NCI-H524 (cell line): ENCODE measurements at places on chromosomes 11 and 22.

GRCh38 chr11:45512471-45513148 is 152.8 kb downstream of the CHST1 start:
- DNase-seq = no peak

- DNase-seq = no peak
These were observed 77.9 kb downstream of the PIWIL3 start for GRCh38 chr22:24696551-24697001.

DNA sequence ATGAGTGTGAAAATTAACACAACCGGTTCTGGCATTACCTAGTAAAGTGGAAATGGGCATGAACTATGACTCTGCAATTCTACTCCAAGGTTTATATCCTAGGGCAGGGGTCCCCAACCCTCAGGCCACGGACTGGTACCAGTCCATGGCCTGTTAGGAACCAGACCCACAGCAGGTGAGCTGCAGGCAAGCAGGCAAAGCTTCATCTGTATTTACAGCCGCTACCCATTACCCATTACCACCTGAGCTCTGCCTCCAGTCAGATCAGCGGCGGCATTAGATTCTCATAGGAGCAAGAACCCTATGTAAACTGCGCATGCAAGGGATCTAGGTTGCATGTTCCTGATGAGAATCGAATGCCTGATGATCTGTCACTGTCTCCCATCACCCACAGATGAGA is 49.8 kb downstream of the MORC2 start:
- no peak for DNase-seq

DNA sequence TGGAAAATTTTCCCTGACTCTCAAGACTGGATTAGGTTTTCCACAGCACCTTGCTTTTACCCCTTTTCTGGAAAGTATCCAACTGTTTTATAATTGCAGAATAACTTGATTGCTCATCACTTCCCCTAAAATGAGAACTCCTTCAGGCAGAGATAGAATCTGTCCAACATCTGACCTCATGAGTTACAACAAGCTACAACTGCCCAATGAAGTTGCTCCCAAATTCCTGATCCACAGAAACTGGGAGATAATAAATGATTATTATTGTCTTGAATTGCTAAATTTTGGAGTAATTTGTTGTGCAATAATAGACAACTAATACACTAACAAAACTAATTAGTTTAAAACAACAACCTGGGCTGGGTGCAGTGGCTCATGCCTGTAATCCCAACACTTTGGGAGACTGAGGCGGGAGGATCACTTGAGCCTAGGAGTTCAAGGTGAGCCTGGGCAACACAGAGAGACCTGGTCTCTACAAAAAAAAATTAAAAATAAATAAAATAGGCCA is 10.0 kb upstream of the CCDC83 start:
- DNase-seq = no peak

DNA sequence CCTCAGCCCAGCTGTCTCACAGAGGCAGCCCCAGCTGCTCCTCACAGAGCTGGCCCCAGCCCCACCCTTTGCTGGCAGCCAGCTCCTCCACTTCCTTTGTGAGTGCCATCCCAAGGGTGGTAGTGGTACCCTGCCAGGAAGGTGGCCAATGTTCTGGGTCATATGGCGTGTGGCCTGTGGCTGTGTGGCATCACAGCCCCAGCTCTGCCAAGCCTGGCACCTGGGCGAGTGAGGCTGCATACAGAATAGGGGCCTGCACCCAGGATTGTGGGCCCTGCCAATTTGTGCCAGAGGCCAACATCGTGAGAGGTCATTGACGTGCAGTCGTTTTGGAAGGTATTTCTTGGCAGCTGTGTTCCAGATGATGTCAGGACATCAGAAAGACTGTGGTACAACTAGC is 10.7 kb downstream of the TUB start:
- no peak for DNase-seq

GRCh38 chr11:122085712-122086111 is 30.3 kb downstream of the BLID start:
- no peak for DNase-seq

- no peak for DNase-seq
These were observed 9.1 kb upstream of the RANBP1 start for GRCh38 chr22:20106849-20107237.

- no peak for DNase-seq
These were observed 10.0 kb upstream of the PKNOX2 start for GRCh38 chr11:125154378-125155099.

DNA sequence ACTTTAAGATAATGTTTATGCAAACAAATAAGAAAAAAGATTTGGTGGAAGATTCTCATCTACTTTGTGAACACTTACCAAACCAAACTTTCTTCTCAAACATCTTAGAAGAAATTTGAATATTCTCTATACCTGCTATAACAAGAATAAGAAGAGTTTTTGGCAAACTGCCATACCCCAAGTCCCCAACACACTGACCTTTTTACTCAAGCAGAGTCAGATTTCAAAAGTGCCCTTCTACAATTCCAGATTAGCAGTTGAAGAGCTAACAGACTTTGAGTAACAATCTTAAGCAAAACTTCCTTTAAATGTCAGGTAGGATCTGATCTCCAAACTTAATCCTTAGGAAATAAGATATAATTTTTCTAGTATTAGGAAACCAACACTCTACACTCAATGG is 33.9 kb downstream of the TSG101 start:
- DNase-seq = peak; percentile 7

DNA sequence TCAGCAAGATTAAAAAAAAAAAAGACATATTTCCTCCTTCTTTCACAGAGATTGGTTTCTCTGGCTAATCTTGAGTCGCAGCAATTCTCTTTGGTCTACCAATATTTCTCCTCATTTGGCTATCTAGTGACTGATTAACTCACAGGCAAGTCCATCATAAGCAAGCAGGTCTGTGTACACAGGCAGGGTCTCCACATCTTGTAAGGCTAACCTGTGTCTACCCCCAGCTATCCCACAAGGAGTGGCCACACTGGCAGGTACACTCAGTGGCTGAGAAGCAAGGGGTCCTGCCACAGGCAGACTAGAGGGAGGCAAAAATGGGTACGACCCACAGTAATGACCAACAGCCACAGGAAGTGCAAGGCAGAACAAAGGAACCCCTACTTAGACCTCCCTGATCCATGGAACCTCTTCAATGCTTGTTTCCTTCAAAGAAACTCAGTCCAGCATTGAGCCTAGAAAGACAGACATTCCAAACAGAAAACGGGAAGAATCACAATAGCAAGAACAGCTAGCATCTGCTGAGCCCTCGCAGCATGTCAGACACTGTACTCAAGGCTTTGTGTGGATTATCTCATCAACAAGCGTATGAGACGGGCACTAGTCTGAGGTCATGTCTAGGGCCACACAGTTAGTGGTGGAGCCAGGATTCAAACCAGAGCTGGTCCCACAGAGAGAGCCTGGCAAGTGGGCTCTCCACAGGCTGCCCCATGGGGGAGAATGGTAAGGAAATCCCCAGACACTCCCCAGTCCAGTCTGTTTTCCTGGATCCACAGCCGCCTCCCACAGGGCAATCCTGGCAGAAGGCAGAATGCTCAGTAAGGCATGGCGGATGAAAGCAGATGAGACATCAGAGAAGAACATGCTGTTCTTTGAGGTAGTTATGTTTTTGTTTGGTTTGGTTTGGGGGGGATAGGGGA is 34.3 kb downstream of the PLEKHA7 start:
- DNase-seq = no peak

- DNase-seq = no peak
These were observed 34.6 kb downstream of the A4GALT start for GRCh38 chr22:42685941-42686653.

DNA sequence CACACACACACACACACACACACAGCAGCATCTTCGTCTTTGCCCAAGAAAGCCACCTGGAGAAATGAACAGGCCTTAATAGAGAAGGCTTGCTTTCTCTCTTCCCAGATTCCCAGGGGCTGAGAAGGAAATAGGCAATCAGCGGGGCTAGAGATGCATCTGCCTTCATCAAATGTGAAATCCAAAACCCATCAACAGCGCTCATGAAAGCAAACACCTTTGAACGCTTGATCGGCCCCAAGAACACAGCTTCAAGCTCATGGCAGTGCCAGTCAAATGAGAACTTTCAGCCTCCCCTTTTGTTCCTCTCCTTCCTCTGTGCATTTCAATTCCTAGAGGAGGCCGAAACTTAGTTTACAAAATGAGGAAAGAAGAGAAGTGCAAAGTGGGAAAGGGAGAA is 122.7 kb downstream of the EFCAB6 start:
- DNase-seq = peak; percentile 14

DNA sequence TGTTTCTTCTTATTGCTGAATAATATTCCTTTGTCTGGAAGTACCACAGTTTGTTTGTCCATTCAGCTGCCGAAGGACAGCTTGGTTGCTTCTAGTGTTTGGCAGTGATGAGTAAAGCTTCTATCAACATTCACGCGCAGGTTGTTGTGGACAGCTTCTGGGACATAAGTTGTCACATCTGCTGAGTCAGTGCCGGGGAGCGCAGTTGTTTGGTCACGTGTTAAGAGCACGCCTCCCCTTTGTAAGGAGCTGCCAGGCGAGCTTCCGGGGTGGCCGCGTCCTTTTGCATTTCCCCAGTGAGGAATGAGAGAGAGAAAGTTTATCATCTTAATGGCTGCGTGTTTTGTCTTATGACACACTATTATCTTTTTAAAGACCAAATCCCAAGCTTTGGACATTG is 30.3 kb downstream of the SAMM50 start:
- no peak for DNase-seq

- DNase-seq = no peak
These were observed 8.4 kb downstream of the MIAT start for GRCh38 chr22:26665813-26666231.

- peak; percentile 83 for DNase-seq
These were observed 51.6 kb downstream of the CEP164 start for GRCh38 chr11:117378976-117379865.

DNA sequence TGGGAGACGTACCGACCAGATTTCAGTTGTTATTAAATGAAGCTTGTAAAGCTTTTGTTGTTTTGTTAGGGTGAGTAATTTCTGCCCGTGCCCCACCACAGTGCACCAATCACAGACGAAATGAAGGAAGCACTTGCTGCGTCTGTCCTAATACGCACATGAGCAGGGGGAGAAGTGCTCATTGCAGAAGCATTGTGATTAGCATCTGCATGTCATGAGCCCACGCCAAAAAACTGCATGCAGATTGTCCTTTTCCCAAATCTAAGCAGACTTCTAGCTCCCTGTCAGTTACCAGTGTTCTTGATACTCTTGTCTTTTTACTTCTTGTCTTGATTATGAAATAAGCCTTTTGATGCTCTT is 15.5 kb downstream of the RBX1 start:
- DNase-seq = no peak

DNA sequence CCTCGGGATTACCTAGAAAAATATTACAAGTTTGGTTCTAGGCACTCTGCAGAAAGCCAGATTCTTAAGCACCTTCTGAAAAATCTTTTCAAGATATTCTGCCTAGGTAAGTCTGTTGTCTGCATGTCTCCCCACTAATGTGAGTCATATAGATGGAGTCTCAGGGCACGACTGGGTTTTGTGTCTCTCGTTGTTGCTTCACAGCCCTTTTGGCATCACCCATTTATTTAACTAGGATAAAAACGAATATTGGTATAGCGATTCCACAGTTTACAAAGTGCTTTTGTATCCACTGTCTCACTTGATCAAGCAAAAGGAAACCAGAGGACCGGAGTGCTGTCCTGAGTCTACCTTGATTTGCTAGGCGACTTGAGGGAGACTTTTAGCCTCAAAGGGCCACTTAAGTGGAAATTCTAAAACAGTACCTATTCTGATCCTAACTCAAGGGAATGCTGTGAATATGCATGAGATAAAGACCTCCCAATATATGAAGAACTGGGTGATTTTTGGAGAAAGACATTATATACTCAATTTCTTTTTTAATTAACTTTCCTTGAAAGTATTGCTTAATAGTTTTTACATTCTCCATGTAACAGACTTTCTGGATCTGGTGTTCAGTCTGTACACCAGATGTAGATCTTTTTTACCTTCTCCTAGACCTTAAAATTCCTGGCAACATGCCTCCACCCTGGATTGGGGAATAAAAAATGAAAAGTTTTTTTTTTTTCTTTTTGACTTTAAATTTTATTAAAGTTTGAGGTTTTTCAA is 590 bp downstream of the NNMT start:
- DNase-seq = no peak

GRCh38 chr11:74744277-74744676 is 4.4 kb upstream of the RNF169 start:
- no peak for DNase-seq

- DNase-seq = no peak
These were observed 744.7 kb downstream of the KCNA4 start for GRCh38 chr11:29272019-29272654.

DNA sequence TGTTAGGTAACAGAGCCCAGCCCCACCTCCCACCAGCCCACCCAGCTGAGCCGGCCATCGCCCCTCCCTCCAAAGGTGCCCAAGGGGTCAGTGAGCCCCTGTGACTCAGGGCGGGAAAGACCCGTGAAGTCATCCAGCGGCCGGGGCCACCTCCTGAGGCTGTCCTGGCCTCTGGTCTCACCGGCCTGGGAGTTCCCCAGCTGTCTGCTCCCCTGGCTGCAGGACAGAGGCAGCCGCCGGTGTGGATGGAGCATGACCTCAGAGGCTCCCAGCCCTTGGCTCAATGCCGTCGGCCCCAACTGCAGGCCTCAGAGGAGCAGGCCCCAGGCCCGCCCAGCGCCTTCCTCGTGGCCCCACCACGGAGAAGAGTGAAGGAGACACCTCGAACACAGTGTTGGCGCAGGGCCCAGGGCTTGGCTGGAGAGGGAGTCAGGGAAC is 28.7 kb downstream of the RPL3 start:
- DNase-seq = no peak
